ENCODE measurements at places on chromosomes 5 and 9. TPM values are rescaled to one million over a fixed set of nuclear protein-coding genes. Genes with fewer than 3 reads are reported as not detected.
A peak's percentile ranks its signal among the peaks of the same experiment; 100 is the strongest.

CARTPT gene
- polyA plus RNA-seq: 35.8 TPM

DNA sequence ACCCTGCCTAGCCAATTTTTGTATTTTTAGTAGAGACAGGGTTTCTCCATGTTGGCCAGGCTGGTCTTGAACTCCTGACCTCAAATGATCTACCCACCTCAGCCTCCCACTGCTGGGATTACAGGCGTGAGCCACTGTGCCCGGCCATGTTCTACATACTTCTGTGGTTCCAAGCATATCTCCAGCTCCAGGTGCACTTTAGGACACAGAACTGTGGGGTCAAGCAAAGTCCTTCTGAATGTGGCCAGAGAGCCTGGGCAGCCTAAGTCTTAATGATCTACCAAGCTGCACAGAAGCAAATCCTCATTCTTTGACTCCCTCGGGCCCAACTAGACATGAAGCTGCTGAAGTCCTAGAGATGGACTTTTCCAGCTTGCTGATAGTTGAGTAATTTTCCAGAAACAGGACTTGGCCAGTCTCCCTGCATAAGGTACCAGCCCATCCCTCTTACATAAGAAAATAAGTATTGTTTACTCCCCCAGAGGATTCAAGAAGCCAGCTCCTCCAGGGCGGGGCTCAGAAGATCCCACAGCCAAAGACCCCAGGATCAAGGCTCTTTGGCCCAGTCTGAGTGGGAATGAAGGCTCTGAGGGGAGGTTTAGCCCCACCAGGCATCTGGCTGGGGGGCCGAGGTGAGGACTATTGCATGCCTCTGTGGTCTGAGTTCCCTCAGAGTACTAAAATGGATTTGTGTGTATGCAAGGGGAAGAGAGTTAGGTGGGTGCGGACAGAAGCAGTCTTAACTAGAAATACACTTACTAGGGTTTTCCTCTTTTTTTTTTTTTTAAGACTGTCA, 8.7 kb downstream of the CLTB start:
- peak; percentile 33 for DNase-seq

DNA sequence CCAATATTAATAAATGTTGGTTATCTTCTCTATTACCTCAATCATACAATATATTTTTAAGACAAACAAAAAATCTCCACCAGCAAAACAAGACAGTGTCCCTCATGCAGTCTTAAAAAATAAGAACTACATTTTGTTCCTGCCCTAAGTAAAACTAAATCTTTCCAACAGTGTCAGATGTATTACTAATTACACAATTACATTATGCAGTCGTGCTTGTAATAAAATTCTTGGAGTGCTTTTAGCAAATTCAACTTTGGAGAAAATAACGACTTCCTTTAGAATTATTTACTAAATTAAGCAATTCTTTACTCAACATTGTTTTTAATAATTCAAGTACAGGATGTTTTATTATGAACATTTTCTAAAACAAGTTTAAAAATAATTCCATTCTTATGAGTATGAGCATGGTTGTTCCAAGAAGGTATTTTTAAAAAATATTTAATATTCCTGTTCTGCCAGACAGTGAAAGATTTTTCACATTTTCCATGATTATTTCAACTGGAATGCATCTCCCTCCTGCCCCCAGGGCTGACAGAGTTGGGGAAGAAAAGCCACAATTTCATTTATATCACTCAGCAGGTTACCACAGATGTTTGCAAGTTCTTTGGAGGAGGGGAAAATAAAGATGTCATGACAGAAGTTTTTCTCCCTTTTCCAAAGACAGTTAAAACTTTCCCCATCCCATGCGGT, 137.9 kb downstream of the FAM114A2 start:
- no peak for DNase-seq

DNA sequence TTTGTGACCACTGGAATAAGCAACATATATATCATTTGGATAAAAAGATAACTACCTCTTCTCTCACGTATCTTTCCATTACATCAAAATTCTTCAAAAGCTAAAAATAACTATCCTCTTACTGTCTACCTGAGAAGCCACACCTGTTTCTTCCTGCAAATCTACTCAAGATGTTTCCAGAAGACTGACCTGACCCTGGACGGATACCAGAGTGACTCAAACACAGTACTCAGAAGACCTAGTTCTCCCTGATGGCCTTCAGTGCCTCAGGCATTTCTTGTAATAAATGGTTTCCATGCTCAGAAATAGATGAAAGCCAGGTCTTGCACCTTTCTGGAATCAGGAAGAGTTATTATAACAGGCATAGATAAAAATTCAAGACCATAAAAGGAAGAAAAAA, 245.9 kb upstream of the PIK3R1 start:
- DNase-seq: no peak

- no peak for DNase-seq
Observed at GRCh38 chr5:180259260-180259611, 32.6 kb downstream of the MAPK9 start.

GRCh38 chr5:82549263-82549662, 271.1 kb upstream of the RPS23 start:
- DNase-seq: no peak

GRCh38 chr5:68299105-68299504, 83.5 kb downstream of the PIK3R1 start:
- DNase-seq: no peak

- no peak for DNase-seq
Observed at GRCh38 chr9:92763721-92764380, 782 bp downstream of the BICD2 start.

Data from testis (tissue), 5 donors.